Effector memory CD8-positive, alpha-beta T cell (primary cell): ENCODE measurements at places on chromosomes 1 and 21.

GRCh38 chr1:239254999-239255398 is 131.4 kb upstream of the CHRM3 start:
- H3K27me3 ChIP-seq, result no peaks in the 10 kb centered on the region
- no peak for DNase-seq
- H3K4me3 ChIP-seq, result no peak overlapping the region
- H3K27ac ChIP-seq, result no peak overlapping the region
- H3K4me1 ChIP-seq, result no peaks in the 10 kb centered on the region

DNA sequence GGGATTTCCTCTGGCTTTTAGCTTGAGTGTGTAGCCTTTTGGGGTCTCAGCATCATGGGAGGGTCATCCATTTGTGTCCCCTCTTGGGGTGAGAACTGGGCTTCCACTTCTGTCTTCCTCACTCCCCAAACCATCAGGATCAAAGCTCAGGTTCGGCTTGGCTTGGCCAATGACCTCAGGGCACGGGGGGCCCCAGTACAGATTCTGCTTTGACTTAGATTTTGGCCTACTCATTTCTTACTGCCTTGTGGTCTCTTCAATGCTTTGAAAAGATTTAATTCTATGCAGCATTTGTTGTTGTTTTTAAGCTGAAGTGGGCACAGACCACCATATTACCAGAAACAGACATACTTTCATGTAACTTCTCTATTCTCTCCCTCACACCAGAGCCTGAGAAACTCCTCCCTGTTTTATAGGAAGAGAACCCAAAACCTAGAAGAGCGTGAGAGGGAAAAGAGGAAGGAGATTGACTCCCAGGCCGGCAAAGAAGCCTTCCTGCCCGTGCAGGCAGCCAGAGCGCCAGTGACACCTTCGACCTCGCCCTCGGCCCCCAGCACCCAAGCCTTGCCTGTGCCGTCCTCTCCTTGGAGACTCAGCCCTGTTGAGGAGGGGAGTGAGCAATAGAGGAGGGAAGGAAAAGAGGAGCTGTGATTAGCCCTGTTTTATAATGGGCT is 1.9 kb upstream of the S100A3 start:
- no peak for DNase-seq
- no peaks in the 10 kb centered on the region for H3K27me3 ChIP-seq
- H3K36me3 ChIP-seq, result peaks cover under 1% of the 10 kb centered on the region

DNA sequence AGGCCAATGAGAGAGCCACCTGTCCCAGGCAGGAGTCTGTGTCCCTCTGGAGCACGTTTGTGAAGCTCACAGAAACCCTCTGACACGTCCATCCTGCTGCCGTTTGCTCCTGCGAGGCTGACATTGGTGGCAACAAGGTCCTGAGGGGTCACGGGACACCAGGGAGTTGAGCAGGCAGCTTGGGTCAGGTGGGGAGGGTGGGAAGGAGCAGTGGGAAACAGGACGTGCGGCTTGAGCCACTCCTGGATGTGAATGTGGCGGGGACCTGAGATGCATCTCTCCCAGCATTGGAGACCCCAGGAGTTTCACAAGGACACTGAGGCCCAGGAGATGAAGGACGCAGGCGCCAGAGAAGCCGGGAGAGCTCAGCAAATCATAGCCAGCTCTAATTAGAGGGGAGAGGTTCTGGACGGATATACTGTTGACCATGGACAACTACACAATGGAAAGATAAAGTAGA is 149.0 kb downstream of the PEX14 start:
- peaks cover 15% of the 10 kb centered on the region for H3K36me3 ChIP-seq
- H3K4me1 ChIP-seq, result no peaks in the 10 kb centered on the region
- H3K27me3 ChIP-seq, result no peaks in the 10 kb centered on the region

GRCh38 chr1:30388386-30388785 is 335.0 kb downstream of the MATN1 start:
- H3K4me3 ChIP-seq, result no peak overlapping the region
- H3K4me1 ChIP-seq, result no peaks in the 10 kb centered on the region
- peaks cover 51% of the 10 kb centered on the region for H3K27me3 ChIP-seq
- H3K36me3 ChIP-seq, result no peaks in the 10 kb centered on the region
- DNase-seq, result no peak
- H3K27ac ChIP-seq, result no peak overlapping the region

- no peak overlapping the region for H3K27ac ChIP-seq
- H3K4me3 ChIP-seq, result no peak overlapping the region
- H3K36me3 ChIP-seq, result no peaks in the 10 kb centered on the region
- no peaks in the 10 kb centered on the region for H3K4me1 ChIP-seq
- peaks cover 14% of the 10 kb centered on the region for H3K27me3 ChIP-seq
Measured at GRCh38 chr1:107010582-107010981, 45.9 kb upstream of the PRMT6 start.

DNA sequence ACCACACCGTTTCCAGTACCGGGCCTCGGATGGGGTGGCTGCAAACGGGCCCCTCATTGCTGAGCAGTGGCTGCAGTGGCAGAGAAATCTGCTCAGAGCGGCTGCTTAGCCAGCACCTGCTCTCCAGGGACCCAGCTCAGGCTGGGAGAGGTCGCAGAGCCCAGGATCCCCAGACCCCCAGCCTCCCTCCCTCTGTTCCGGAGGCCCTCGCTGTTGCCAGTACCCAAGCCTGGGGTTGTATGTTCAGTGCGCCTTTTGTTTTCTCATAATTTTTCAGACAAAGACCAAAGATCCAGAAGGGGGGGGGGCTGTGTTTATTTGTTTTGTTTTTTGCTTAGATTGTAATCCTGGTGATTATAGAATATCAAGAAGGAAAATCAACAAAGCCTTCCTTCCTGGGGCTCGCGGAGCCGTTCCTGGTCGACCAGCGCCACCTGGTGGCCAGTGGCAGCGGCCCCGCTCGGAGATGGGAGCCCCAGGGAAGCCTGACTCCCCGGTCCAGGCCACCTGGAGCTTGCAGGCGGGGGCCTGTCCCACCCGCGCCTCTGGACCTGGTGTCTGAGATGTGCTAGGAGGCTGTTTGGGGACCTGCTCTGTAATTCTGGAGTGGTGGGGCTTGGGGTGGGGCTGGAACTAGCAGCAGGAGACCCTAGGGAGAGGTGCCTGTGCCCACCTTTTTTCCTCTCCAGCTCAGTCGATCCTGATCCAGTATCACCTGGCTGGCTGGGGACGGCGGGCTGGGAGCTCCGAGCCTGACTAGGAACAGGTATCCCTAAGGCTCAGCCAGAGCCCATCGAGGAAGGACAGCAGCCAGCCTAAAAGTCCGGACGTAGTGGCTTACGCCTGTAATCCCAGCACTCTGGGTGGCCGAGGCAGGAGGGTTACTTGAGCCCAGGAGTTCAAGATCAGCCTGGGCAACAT is 123.9 kb upstream of the VAMP3 start:
- DNase-seq, result peak; percentile 62
- no peaks in the 10 kb centered on the region for H3K36me3 ChIP-seq
- peaks cover 14% of the 10 kb centered on the region for H3K27me3 ChIP-seq
- peaks cover 2% of the 10 kb centered on the region for H3K4me1 ChIP-seq
- no peak overlapping the region for H3K4me3 ChIP-seq

DNA sequence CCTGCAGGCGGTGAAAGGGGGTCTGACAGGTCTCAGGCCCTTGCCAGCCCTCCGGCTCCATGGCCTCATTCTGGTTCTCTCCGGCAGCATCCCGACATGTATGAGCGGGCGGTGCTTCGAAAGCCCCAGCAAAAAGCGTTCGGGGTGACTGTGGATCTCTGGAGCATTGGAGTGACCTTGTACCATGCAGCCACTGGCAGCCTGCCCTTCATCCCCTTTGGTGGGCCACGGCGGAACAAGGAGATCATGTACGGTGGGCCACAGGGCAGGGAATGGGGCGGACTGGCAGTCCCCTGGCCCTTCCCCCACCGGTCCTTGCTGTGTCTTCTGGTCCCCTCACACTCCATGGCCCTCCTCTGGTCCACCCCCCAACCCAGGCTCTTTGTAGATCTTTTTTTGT is 6.3 kb downstream of the IKBKE start:
- peaks cover 33% of the 10 kb centered on the region for H3K4me1 ChIP-seq
- H3K27me3 ChIP-seq, result no peaks in the 10 kb centered on the region

DNA sequence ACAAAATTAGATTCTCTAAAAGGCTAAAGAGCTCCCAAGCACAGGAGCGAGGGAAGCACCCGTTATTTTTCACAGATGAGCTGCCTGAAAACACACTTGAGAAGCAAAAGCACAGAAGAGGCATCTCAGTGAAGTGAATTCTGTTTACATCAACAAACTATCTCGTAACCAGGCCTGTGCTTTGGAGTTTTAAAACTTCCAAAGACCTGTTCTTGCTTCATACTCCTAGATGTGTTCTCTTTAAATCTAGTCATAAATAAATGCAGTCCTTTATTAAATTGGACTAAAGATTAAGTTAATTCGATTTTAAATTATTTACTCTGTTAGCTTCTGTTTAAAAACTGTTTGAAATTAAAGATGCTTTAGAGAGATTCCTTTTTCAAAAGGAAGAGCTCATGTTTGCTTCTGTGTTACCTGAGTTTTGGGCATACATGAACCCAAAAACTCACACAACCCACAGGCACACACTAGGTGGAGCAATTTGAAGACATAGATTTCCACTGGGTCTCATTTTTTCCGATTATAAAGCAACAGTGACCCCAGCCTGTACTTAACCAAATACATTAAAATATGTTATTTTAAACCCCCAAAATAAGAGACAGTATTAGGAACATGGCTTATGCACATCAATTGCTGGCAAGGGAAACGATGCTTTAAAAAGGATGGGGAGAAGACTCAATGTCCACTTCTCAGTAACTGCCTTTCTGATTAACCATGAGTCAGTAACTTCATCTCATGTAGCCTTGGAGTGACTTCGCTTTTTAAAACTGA is 648.2 kb downstream of the SMYD3 start:
- H3K36me3 ChIP-seq, result peaks cover 13% of the 10 kb centered on the region
- no peak overlapping the region for H3K4me3 ChIP-seq
- H3K4me1 ChIP-seq, result no peaks in the 10 kb centered on the region
- DNase-seq, result no peak

- no peak overlapping the region for H3K27ac ChIP-seq
- H3K27me3 ChIP-seq, result no peaks in the 10 kb centered on the region
- peaks cover 22% of the 10 kb centered on the region for H3K4me1 ChIP-seq
Measured at GRCh38 chr21:34576041-34576511, 38.8 kb downstream of the RCAN1 start.

DNA sequence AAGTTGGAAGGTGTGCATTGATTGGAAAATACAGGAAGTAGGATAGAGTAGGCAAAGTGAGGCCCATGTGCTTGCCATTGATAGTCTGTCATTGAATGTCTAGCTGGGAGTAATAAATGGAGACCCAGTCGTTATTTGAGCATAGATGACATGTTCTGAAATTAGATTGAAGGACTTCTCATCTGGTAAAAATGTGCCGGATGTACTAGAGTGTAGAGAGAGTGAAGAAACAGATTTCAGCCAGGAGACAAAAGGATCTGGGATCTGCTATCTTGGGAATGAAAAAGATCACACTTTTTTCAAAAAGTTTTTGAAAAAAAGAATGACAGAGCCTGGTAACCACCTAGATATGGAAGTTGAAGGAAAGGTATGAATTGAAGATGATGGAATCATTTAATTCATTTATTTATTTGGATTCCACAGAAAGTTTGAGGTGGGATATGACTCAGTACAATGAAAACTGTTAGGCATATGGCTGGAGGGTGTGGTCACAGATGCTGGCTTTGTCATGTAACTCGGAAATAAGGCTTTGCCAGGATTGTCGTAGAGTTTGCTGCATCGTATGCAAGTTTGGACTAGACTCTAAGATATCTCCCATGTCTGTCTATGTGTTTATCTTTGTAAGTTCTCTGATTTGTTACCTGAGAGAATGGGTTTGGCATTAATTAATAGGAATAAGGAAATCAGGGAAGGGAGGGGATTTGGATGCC is 137.1 kb downstream of the PBX1 start:
- H3K4me3 ChIP-seq, result no peak overlapping the region
- H3K27ac ChIP-seq, result no peak overlapping the region
- H3K27me3 ChIP-seq, result no peaks in the 10 kb centered on the region

- peaks cover 67% of the 10 kb centered on the region for H3K27me3 ChIP-seq
- H3K27ac ChIP-seq, result no peak overlapping the region
- no peaks in the 10 kb centered on the region for H3K36me3 ChIP-seq
- H3K4me1 ChIP-seq, result no peaks in the 10 kb centered on the region
Measured at GRCh38 chr1:54984131-54984842, 3.9 kb downstream of the TMEM61 start.

DNA sequence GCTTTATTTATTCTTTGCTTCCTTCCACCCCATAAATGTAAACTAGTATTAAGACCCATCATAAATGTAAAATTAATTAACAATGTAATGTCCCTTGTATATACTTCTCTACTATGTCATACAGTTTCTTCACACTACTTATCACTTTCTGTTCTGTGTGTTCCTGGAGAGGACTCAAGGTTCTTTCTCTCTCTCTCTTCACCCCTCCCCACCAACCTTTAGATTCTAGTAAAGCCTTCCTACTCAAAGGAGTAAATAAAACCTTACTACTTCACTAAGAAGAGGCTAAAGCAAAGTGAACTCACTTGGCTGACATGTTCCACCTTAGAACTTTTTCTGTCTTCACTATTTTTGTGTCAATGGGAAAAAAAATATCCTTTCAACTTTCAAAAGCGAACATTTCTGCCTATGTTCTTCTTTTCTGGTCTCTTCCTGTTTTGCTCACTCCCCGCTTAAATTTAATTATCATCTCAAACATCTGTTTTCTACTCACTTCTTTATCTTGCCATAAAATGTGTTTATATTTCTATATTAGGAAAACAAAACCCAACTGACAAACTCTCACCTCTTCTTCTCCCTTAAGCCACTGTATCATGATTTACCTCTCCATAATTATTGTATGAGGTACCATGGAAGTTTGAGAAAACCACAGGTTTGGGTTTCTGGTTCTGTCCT is 260.3 kb downstream of the DPYD start:
- no peak overlapping the region for H3K4me3 ChIP-seq
- H3K4me1 ChIP-seq, result peaks cover 3% of the 10 kb centered on the region

DNA sequence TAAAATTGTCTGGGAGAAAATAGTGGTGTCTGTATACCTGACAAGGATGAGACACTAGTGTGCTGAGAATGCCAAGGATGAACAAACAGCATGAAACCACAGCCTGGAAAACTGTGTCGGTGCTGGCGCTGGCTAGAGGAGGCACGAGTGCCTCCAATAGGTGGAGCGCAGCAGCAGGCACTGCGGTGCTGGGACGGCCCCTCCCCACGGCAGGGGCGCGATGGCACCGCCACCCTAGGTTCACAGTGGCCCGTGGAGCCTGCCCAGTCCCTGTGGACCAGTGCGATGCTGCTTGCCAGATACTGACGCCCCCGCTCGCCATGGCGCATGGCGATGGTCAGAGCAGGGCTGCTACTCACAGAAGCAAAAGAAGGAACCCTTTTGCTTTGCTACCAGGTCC is 6.8 kb downstream of the CFAP410 start:
- H3K27me3 ChIP-seq, result no peaks in the 10 kb centered on the region
- DNase-seq, result no peak
- H3K27ac ChIP-seq, result peak overlapping the region; percentile 62
- peaks cover 3% of the 10 kb centered on the region for H3K4me1 ChIP-seq
- peaks cover 46% of the 10 kb centered on the region for H3K36me3 ChIP-seq
- no peak overlapping the region for H3K4me3 ChIP-seq

- no peaks in the 10 kb centered on the region for H3K36me3 ChIP-seq
- no peaks in the 10 kb centered on the region for H3K4me1 ChIP-seq
Measured at GRCh38 chr1:63950023-63950422, 176.2 kb downstream of the ROR1 start.
